ENCODE measurements at places on chromosomes 3 and 15. TPM values are rescaled to one million over a fixed set of nuclear protein-coding genes. Genes with fewer than 3 reads are reported as not detected.

DNA sequence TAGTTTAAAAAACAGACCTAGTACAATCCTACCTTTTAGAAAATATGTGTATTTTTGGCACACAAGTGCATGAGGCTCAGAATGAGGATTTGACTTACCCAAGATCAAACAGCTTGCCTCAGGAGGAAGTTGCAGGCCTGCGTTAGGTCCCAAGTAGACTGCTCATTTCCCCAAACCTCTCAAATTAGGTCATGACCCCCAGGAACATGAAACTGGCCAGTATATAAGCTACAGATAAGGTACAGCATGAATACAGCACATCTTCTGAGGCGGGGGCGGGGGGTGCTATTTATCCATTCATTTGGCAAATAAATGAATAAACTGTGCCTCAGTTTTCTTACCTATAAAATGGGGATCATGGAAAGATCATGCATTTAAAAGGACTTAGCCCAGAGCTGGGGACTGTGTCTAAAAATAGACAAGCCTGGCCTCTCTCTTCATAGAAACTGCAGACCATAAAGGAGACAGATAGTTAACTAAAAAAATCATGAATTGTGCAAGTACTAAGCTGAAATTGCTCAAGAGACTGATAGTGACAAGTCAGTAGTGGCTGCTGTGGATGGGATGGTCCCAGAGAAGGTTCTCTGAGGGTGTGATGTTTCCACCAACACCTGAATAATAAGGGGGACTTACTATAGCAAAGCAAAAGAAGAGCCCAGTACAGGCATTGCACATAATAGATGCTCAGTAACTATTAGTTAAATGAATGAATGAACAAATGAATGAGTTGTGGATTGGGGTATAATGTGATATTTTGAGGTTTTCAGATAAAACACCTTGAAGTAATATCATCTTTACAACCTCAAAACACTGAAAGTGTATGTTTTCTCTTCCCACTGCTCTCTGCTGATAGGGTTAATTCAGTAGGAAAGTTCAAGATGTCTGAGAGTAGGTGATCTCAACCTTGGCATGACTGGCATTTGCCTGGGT, 258.5 kb upstream of the PROK2 start:
- no peak for DNase-seq
- H3K27ac ChIP-seq, result no peak overlapping the region
- peaks cover 26% of the 10 kb centered on the region for H3K4me1 ChIP-seq
- no peaks in the 10 kb centered on the region for H3K27me3 ChIP-seq
- no peak overlapping the region for H3K4me3 ChIP-seq
- no peaks in the 10 kb centered on the region for H3K36me3 ChIP-seq

SERPINI2 gene
- not detected for total RNA-seq

- H3K4me1 ChIP-seq, result no peaks in the 10 kb centered on the region
- no peaks in the 10 kb centered on the region for H3K36me3 ChIP-seq
- H3K27ac ChIP-seq, result no peak overlapping the region
- no peaks in the 10 kb centered on the region for H3K27me3 ChIP-seq
- no peak overlapping the region for H3K4me3 ChIP-seq
Observed at GRCh38 chr15:92571824-92572223, 83.8 kb downstream of the FAM174B start.

DNA sequence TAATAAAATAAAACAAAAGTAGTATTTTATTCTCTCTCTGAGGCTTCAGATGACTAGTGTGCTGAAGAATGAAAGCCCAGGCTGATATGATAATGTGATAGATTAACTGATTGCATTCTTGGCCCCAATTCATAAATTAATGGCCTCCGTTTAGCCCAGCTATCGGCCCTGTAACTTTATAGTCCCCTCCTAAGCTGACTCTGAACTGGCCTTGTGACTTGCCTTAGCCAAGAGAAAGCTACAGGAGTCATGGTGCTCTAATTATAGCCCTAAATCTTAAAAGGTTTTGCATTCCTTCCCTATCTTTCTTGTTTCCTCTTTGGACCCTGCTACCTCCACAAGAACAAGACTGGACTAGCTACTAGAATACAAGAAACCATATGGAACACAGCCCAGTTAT, 123.2 kb upstream of the EPHA3 start:
- no peaks in the 10 kb centered on the region for H3K4me1 ChIP-seq
- H3K27me3 ChIP-seq, result no peaks in the 10 kb centered on the region
- no peak overlapping the region for H3K4me3 ChIP-seq
- no peaks in the 10 kb centered on the region for H3K36me3 ChIP-seq
- no peak for DNase-seq

- no peaks in the 10 kb centered on the region for H3K4me1 ChIP-seq
- H3K27ac ChIP-seq, result no peak overlapping the region
- no peak overlapping the region for H3K4me3 ChIP-seq
- H3K36me3 ChIP-seq, result no peaks in the 10 kb centered on the region
- DNase-seq, result peak; percentile 50
Observed at GRCh38 chr3:13233487-13234485, 160.6 kb upstream of the IQSEC1 start.

GRCh38 chr3:143001034-143001368, 369 bp upstream of the U2SURP start:
- DNase-seq, result peak; percentile 77
- no peaks in the 10 kb centered on the region for H3K36me3 ChIP-seq
- H3K4me1 ChIP-seq, result peaks cover 42% of the 10 kb centered on the region
- no peaks in the 10 kb centered on the region for H3K27me3 ChIP-seq
- peak overlapping the region; percentile 89 for H3K27ac ChIP-seq

GRCh38 chr3:66403323-66403990, 97.4 kb downstream of the LRIG1 start:
- H3K27me3 ChIP-seq, result no peaks in the 10 kb centered on the region
- no peaks in the 10 kb centered on the region for H3K36me3 ChIP-seq
- no peak overlapping the region for H3K27ac ChIP-seq
- no peak for DNase-seq
- H3K4me3 ChIP-seq, result no peak overlapping the region

CD200 gene
- 7.9 TPM for total RNA-seq

DNA sequence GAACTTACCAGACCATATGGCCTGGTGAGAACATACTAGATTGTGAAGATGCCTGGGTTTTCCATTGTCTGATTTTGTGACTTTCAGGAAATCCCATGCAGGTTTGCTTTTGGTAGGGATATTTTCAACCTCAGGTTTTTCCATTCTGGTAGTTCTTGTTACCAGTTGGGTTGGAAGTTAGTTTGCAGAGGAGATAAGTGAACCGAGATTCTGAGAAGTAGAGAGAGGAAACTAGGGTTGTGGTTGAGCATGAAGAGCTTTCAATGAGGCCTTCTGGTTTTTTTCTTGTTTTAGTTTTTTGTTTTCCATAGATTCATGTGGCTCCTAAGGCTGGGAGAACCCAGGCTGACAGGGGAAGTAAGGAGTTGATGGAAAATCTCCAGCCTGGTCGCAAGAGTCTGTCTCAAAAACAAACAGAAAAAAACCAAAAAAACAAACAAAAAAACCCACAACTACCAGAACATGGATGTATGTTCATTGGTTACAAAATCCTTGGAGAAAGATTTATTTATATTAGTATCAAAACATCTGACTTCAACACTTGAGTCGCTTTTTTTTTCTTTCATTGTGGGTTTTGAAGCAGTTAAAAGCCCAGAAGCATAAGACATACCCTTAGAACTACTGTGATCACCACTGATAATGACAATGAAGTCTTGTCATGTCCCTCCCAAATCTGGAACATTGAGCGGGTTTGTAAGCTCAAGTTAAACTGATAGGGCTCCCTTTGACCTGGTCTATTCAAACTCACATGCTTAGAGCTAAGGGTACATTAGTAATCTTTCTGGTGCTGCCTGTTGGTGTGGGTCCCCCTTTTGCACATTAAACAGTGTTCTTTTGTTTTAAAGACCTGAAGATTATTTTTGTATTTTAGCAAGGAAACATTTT, 3.2 kb downstream of the GPR171 start:
- no peaks in the 10 kb centered on the region for H3K27me3 ChIP-seq
- no peak overlapping the region for H3K27ac ChIP-seq
- H3K4me1 ChIP-seq, result no peaks in the 10 kb centered on the region

PRSS50 gene
- total RNA-seq, result 0.24 TPM

GRCh38 chr3:50873376-50874157, 198.8 kb downstream of the DOCK3 start:
- H3K27me3 ChIP-seq, result no peaks in the 10 kb centered on the region
- H3K36me3 ChIP-seq, result no peaks in the 10 kb centered on the region
- H3K4me1 ChIP-seq, result no peaks in the 10 kb centered on the region
- no peak overlapping the region for H3K4me3 ChIP-seq

SLC30A4 gene
- total RNA-seq, result 5.1 TPM
